ENCODE measurements at places on chromosomes 5 and 9. TPM values are rescaled to one million over a fixed set of nuclear protein-coding genes. Genes with fewer than 3 reads are reported as not detected.

Gene AFAP1L1
- total RNA-seq, result 137 TPM

Gene HSPB3
- total RNA-seq, result not detected

Gene IL13
- not detected for total RNA-seq

Gene IFNA2
- not detected for total RNA-seq

Gene TXNDC8
- not detected for total RNA-seq

Gene COL23A1
- under 0.01 TPM for total RNA-seq

Gene FCN2
- not detected for total RNA-seq

Measured in bladder microvascular endothelial cell (primary cell).